ENCODE measurements at places on chromosomes 2 and 18.

DNA sequence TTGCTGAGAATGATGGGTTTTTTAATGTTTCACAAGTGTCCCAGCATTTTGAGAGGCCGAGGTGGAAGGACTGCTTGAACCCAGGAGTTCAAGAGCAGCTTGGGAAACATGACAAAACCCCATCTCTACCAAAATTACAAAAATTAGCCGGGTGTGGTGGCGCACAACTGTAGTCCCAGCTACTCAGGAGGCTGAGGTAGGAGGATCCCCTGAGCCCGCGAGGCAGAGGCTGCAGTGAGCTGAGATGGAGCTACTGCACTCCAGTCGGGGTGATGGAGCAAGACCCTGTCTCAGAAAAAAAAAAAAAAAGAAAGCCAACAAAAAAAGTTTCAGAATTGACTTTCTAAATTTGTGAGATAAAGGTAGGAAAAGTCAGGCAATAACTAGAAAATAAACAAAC is 8.7 kb downstream of the TFCP2L1 start:
- no peak for DNase-seq
- no peak overlapping the region for H3K4me3 ChIP-seq
- peaks cover 65% of the 10 kb centered on the region for H3K27me3 ChIP-seq
- no peaks in the 10 kb centered on the region for H3K36me3 ChIP-seq
- no peaks in the 10 kb centered on the region for H3K4me1 ChIP-seq
- no peak overlapping the region for H3K27ac ChIP-seq

DNA sequence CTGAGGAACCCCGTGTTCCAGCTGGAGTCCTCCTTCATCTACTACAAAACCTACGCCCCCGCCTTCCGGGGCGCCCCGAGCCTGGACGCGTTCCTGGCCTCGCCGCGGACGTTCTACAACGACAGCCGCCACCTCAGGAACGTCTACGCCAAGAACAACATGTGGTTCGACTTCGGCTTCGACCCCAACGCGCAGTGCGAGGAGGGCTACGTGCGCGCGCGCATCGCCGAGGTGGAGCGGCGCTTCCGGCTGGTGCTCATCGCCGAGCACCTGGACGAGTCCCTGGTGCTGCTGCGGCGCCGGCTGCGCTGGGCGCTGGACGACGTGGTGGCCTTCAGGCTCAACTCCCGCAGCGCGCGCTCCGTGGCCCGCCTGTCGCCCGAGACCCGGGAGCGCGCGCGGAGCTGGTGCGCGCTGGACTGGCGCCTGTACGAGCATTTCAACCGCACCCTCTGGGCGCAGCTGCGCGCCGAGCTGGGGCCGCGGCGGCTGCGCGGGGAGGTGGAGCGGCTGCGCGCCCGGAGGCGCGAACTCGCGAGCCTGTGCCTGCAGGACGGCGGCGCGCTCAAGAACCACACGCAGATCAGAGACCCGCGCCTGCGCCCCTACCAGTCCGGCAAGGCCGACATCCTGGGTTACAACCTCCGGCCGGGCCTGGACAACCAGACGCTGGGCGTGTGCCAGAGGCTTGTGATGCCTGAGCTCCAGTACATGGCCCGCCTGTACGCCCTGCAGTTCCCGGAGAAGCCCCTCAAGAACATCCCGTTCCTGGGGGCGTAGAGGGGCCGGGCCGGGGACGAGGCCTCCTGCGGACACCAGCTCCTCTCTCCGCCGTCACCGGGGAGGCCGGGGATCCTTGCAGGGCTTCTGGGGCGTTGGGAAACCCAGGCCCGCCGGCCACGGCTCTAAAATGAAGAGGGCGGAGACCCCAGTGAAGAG is 5.3 kb upstream of the NEU4 start:
- no peaks in the 10 kb centered on the region for H3K36me3 ChIP-seq
- DNase-seq: peak; percentile 13
- H3K27me3 ChIP-seq: no peaks in the 10 kb centered on the region
- H3K4me3 ChIP-seq: no peak overlapping the region
- peaks cover 42% of the 10 kb centered on the region for H3K4me1 ChIP-seq
- no peak overlapping the region for H3K27ac ChIP-seq

GRCh38 chr18:31241900-31242409 is 76.0 kb upstream of the DSG1 start:
- peaks cover 55% of the 10 kb centered on the region for H3K4me1 ChIP-seq
- no peaks in the 10 kb centered on the region for H3K27me3 ChIP-seq
- no peaks in the 10 kb centered on the region for H3K36me3 ChIP-seq
- peak; percentile 68 for DNase-seq

DNA sequence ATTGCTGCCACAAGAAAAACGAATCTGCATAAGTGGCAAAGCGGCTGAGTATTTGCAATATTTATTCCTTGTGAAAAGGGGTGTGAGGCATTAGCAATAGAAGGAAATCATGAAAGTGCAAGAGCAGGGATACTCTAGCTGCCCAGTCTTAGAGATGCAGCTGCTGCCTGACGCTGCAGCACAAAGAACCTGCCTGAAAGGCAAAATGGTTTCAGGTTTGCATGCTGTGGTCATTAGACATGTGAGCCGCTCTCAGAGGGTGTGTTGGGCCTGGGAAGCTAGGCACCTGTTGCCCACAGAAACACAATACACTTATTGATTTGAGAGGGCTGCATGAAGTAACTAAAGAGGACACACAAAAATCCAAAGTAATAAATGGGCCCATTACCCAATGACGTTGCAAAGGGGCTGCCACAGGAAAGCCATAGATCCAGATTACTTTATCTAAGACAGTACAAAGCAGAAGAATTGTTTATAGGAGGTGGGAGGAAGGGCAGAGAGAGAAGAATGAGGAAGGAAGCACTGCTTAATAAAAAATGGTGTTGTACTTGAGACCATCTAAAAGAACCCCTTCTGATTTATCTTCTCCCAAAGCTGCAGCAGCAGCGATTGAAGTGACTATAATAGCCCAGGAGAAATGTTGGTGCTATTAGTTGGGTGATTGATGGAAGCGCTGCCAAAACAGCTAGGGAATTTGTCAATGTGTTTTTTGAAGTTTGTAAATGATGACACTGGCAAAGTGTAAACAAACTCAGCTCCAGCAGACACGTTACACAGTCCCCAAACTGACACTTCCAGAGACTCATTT is 492.4 kb upstream of the ACVR2A start:
- peak overlapping the region; percentile 77 for H3K27ac ChIP-seq
- H3K4me3 ChIP-seq: no peak overlapping the region
- H3K4me1 ChIP-seq: no peaks in the 10 kb centered on the region
- no peaks in the 10 kb centered on the region for H3K36me3 ChIP-seq
- DNase-seq: no peak

DNA sequence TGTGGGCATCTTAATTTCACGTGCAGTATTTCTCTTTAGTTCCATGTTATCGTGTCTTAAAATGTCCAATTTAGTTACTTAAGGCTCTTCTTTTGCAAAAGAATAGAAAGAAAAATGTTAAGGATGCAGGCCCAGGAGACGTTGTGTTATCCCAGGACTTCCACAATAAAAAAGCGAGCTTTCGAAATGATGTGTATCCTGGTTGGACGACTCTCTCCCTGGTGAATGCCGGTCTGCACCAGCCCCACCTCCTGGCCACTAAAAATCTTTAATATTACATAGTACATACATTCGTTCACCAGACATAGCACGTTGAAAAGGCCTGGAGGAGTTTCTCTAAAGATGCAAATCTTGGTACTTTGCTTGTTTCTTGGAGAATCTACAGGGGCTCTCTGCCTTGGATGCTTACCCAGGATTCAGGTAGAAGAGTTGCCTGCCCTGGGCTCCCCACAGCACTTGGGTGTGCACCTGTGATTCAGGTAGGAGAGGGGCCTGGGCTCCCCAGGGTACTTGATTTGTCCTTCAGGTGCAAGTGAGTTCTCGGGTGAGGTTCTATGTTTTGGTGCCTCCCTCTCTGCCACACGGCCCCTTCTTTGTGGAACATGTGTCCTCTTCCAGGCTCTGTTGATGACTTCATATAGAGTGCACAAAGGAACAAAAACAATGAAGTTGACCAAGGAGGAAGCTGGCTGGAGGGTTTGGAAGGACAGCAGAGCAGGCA is 26.6 kb downstream of the TWIST2 start:
- peaks cover 55% of the 10 kb centered on the region for H3K4me1 ChIP-seq
- H3K36me3 ChIP-seq: peaks cover 8% of the 10 kb centered on the region
- DNase-seq: no peak
- no peak overlapping the region for H3K27ac ChIP-seq
- no peak overlapping the region for H3K4me3 ChIP-seq
- peaks cover 12% of the 10 kb centered on the region for H3K27me3 ChIP-seq

DNA sequence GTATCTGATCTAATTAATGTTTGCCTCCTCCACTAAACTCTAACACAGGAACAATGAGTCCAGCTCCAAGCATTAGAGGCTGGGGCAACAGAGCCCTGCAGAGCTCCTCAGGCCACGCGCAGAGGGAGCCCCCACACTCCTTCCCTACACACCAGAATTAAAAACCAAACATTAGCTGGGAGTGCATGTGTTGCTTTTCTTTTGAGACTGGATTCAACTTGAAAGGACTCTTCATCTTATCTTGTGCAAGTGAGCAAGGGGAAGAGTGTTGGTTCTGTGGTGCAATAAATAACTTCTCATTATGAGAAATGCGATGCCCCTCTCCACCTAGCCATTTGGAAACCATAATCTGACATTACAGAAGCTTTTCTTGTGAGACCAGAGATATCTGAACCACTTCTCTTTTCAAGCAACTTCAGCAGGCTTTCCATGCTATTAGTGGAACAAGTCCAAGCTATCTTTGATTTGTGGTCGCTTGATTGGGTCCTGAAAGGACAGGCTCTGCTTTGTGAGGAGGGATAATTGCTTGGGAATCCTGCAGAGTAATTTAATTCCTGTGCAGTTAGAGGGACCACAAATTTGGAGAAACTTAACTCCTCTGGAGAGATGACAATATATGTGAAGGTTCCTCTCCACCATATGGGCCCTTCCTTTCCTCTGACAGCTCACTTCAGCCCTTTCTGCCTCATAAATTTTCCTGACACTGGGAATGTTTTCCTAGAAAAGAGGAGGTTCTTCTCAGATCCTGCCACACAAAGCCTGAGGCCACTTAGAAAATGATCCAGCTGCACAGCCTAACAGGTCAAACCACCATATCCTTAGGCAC is 112.5 kb downstream of the ATL2 start:
- peaks cover 64% of the 10 kb centered on the region for H3K4me1 ChIP-seq
- peaks cover 4% of the 10 kb centered on the region for H3K36me3 ChIP-seq
- H3K27me3 ChIP-seq: peaks cover 8% of the 10 kb centered on the region
- H3K4me3 ChIP-seq: peak overlapping the region; percentile 35

GRCh38 chr2:55968941-55969340 is 45.4 kb upstream of the EFEMP1 start:
- H3K4me3 ChIP-seq: no peak overlapping the region
- no peak for DNase-seq
- H3K27ac ChIP-seq: no peak overlapping the region

DNA sequence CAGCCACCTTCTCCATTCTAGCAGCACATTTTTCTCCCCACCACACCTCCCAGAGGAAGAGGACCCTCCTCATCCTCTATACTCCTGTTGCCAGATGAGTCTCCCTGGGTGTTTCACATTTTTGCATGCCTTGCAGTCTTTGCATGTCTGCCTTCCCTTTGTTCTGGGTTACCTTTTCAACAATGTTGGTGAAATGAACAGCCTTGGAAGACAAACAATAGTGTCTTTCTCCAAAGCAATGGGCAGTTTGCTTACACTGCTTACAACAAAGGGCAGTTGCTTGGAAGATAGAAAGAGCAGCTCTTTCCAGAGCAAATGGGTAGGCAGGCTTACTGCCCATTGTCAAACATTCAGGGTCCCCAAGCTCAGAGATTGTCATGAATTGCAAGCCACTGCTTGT is 14.5 kb upstream of the SEH1L start:
- peaks cover 10% of the 10 kb centered on the region for H3K27me3 ChIP-seq
- no peak overlapping the region for H3K27ac ChIP-seq
- no peaks in the 10 kb centered on the region for H3K36me3 ChIP-seq
- peaks cover 5% of the 10 kb centered on the region for H3K4me1 ChIP-seq
- no peak for DNase-seq
- H3K4me3 ChIP-seq: no peak overlapping the region

GRCh38 chr2:186637497-186637800 is 47.6 kb downstream of the ITGAV start:
- no peak overlapping the region for H3K4me3 ChIP-seq
- DNase-seq: no peak
- peak overlapping the region; percentile 15 for H3K27ac ChIP-seq
- no peaks in the 10 kb centered on the region for H3K27me3 ChIP-seq
- no peaks in the 10 kb centered on the region for H3K4me1 ChIP-seq
- peaks cover 11% of the 10 kb centered on the region for H3K36me3 ChIP-seq

All from nephron progenitor cell (in vitro differentiated cells).